ENCODE measurements at places on chromosomes 12 and 14. TPM values are rescaled to one million over a fixed set of nuclear protein-coding genes. Genes with fewer than 3 reads are reported as not detected.

UNC79 gene
- 0.16 TPM for polyA plus RNA-seq

GARIN6 gene
- not detected for polyA plus RNA-seq

GRCh38 chr14:69615121-69615495, 3.7 kb downstream of the SUSD6 start:
- DNase-seq, result no peak

- peak; percentile 80 for DNase-seq
Measured at GRCh38 chr14:105330491-105330895, 15.9 kb downstream of the PACS2 start.

GRCh38 chr12:119681111-119681510, 13.2 kb downstream of the PRKAB1 start:
- DNase-seq, result no peak

DNA sequence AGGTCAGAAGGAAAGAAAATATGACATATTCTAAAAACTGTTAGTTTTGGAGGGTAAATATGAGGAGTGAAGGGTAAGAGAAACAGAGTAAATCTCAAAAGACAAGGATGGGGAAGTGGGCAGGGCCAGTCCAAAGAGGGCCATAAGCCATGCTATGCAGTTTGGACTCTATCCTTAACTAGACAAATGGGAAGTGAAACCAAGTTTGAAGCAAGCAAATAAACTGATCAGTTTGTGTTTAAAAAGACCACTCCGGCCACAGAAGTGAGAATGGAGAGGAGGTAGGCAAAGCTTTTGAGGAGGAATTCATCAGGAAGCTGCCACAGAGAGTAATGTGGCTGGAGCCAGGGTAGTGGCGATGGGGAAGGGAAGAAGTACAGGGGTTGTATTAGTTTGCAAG, 37.5 kb upstream of the DAAM1 start:
- DNase-seq, result no peak

DNA sequence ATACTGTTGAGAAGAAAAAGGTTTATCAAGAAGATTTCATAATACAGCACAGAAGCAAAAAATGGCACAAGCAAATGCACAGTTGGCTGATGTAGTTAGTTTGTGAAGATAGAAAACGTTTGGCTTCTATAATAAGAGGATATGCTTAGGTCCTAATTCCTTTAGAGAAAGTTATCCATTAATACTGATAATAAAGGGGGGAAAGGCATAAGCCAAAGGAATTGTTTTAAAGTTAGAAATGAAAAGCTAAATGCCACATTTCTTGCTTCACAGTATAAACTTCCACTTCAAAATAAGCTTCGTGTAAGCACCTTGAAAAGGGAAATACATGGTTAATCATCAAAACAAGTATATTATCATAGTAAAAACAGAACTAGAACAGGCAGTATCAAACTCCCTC, 12.4 kb downstream of the LMO3 start:
- DNase-seq, result no peak

DNA sequence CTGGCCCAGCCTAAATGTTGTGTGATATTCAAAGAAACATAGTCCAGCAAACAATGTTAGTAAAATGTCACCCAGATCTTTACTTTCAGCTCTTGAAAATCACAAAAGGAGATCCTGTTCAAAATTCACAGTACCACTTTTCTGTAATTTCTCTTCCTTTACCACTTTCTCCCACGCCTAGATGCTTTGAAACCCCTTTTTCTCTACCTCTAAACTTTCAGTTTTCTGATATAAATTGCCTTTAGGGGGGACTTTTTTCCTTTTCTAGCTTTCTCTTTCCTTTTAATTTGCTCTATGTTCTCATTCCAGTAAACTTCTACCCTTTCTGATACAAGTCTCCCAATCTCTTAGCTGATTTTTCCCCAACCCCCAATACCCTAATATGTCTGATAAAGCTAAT, 101.8 kb downstream of the LMO3 start:
- DNase-seq, result no peak

DNA sequence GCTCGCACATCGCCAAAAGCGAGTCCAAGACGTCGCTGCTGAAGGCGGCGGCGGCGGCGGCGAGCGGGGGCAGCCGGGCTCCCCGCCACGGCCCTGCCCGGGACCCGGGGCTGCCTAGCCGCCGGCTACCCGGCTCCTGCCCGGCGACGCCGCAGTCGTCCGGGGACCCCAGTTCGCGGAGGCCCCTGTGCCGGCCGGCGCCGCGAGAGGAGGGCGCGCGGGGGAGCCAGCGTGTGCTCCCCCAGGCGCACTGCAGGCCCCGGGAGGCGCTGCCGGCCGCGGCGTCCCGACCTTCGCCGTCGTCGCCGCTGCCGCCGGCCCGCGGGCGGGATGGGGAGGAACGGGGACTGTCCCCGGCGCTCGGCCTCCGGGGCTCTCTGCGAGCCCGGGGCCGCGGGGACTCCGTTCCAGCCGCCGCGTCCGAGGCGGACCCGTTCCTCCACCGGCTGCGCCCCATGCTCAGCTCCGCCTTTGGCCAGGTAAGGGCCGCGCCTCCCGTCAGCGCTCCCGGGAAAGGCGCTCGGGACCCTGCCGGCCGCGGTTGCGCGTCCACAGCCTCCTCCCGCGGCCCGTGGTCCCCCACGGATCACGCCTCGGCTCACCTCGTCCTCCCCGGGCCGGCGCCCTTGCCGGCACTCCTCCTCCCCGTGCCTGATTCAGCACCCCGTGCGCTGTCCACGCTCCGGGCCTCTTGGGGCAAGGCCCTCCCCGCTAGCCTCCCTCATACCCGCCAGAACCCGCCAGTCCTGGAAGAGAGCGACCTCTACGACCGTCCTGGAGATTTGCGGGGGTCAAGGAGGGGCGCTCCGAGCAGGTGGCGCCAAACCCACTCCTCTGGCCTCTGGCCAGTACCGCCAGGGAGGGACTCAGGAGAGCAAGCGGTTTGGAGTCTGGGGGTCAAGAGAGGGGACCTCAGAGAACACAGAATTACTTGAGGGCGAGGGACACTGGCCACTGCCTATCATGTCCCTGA, 721 bp downstream of the CABP1 start:
- peak; percentile 79 for DNase-seq

GRCh38 chr12:4037747-4038312, 164.6 kb upstream of the PARP11 start:
- DNase-seq, result peak; percentile 52

DNA sequence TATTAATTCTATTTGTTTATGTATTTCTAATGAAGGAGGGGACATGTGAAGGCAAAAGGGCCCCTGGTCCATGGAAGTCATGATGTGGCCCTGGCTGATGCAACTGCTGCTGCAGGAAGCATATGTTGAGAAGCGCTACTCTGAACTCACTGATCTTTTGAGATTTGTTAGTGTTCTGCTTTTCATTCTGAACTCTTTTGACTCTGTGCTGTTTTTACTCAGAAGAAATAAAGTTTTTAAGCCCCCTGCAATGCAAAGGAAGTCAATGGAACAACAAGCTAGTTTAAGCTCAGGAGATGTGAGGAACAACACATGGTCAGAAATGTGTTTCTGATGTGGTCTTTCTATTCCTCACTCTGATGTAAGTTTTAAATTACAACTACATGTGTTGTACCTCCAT, 88.9 kb upstream of the BTG1 start:
- no peak for DNase-seq

DNA sequence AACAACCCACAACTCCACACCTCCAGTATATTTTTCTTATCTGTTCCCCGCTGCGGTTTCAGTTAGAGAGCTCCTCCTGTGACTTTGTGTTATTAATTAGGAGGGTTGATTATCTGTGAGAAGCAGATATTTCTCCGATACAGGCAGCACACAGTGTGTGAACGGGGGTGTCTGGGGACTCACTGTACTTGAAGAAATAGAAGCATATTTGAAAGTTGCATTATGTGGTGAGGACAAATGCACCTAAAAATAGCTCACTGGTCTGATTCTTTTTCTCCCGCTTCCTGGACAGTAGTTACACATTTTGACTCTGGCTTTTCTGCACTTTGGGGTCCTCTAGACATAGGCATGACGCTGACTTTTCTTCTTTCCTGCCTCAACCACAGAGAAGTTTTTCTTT, 277.7 kb downstream of the VRK1 start:
- DNase-seq, result no peak

GRCh38 chr14:65128096-65128495, 25.8 kb upstream of the MAX start:
- DNase-seq, result no peak

DNA sequence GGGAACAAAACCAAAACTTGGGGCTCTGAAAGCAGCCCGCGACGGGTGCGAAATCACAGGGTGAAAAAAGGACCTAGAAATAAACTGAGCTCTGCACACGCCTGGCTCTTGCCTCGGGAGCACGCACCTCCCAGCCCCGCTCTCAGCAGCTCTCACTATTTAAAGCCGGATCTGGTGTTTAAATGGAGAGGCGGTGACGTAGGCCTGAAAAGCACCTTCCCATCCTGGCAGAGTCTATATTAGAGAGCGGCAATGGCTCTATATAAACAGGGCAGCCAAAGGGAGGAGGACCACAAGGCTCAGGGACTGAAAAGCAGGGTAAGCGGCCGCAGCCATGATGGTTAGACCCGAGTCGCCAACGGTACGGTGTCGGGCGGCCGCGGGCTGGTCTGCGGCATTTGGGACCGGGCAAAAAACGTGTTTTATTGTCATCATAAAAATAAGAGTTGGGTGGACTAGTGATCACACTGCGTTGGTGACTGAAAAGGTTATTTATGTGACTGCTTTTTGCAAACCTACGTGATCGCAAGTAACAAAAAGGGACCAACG, 1.5 kb downstream of the GTF2A1 start:
- peak; percentile 91 for DNase-seq

GRCh38 chr12:131122631-131123030, 168.9 kb downstream of the ADGRD1 start:
- no peak for DNase-seq

GRCh38 chr12:71085575-71085974, 72.2 kb downstream of the TSPAN8 start:
- DNase-seq, result no peak

DNA sequence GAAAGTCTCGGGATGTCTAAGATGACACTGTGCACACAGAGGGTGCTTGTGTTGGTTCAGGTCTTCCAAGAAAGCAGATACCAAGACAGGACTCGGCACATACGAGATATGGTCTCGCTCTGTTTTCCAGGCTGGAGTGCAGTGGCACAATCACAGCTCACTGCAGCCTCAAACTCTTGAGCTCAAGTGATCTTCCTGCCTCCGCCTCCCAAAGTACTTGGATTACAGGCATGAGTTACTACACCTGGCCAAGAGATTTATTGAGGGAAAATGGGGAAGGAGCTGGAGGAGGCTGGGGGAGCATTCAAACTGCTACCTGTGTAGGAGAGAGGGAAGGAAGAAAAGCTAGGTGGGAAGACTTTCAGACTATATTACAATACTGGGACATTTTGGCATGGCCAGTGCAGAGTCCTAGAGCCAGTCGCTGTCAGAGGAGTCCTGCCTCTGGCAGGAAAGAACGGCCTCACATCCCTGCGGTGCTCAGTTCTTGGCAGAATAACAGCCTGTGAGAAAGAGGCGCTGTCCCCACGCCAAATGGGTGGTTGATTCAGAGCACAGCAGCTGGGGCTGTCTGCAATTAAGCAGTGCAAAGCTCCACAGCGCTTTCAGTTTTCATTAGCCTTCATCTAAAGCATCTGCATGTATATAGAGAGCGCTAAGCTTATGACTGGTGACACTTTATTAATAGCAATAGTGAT, 18.3 kb downstream of the SLC17A8 start:
- peak; percentile 90 for DNase-seq

Data from right cardiac atrium (tissue), 5 donors.